ENCODE measurements at places on chromosomes 5 and 9.

DNA sequence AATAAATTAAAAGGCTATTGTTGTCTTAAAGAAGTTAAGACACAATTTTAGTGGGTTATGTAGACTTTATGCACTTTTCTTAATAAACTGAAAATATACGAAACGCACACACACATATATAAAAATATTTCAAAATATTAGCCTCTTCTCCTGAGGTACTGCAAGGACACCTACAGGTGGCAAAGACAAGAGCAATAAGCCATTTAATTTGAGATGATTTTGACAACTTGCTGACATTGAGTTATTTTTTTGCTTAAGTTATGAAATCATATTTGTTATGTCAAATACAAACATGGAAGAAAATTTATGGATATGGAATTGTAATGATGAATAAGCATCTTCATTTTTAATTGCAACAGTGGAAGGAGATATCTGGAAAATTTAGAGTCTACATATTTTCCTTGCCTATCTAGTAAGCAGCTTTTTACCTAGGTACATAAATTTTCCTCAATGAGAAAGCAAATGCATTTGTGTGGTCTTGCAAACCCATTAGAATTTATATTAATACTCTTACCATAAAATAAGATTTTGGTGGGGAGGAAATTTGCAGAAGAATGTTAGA is 301.6 kb downstream of the ISL1 start:
- DNase-seq: no peak

- DNase-seq: no peak
These were observed 6.8 kb downstream of the MACROH2A1 start for GRCh38 chr5:135392256-135392655.

GRCh38 chr9:135409286-135410200 is 70.0 kb upstream of the PPP1R26 start:
- DNase-seq: no peak

DNA sequence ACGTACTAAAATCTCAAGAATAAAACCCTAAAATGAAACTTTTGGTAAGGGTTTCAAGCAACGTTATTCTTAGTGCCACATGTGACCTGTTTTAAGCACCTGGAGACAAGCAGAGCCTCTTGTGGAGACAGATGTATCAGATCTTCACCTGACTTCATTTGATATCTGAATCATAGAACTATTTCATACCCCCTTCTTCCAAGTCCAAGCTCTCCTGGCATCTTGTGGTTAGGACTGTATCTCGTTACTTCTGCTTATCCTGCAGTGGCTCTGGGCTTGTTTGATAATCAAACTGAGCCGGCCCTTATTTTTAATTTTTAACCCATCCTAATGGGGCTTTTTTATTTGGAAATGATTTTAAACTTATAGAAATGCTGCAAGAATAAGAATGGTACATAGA is 11.1 kb upstream of the FSD1L start:
- DNase-seq: no peak

DNA sequence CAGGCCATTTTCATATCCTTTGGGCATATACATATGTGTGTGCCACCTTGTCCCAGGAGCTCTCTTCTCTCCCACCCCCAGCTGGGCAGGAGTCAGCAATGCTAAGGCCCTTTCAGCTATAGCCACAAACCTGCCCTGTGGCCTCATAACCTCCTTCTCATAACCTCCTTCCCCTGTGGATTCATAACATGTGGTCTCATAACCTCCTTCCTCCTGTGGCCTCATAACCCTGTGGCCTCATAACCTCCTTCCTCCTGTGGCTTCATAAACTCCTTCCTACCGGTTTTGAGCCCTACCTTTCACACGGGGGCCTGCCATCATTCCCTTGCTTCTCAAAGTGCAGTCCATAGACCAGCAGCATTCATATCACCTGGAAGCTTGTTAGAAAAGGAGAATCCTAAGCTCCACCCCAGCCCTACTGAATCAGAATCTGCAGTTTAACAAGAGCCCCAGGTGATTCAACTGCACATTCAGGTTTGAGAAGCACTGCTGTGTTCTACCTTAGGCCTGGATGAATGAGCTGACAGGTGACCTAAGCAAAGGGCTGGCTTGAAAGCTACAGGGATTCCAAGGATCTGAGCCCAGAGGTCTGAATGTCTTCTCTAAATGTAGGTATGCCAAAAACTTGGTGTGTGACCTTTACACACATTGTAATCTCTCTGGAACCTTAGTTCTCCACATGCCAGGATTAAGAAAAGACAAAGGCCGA is 41.9 kb upstream of the PLPP6 start:
- no peak for DNase-seq

DNA sequence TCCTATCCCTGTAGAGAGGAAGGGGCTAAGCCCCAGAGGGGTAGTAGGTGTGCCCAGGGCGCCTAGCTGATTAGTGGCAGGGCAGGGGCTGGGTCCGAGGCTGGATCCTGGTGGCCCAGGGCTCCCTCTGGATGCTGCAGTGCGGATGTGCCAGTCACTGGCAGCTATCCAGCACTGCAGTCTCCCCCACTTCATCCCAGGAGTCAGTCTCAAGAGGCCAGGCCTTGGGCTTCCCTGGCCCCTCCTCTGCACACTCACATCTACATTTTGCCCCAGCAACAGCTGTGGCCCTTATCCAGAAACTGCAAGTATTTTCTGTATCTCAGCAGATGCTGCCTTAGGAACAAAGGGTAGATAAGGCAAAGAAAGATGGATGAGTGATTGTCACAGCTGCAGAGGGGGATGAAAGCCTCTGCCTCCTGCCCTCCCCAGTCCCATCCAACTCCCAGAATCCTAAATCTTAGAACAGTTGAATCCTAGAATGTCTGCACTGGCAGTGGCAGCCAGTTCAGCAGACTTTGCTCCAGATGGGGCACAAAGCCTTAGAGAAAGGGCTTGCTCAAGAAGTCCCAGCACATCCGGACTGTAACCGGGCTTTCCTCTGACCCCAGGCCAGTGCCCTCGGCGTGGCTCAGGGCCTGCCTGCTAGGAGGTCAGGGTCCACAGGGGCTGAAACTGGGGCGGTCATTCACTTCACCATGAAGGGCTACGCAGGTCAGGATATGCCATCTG is 1.6 kb downstream of the ANXA6 start:
- no peak for DNase-seq

- no peak for DNase-seq
These were observed 48.8 kb upstream of the GLRX start for GRCh38 chr5:95871146-95871806.

GRCh38 chr5:80246001-80246758 is 9.7 kb downstream of the SERINC5 start:
- DNase-seq: no peak

- DNase-seq: no peak
These were observed 2.8 kb upstream of the NFIB start for GRCh38 chr9:14316602-14317300.

- DNase-seq: no peak
These were observed 40.0 kb downstream of the CXXC5 start for GRCh38 chr5:139688088-139688702.

- DNase-seq: no peak
These were observed 4.1 kb upstream of the PHYKPL start for GRCh38 chr5:178236679-178237078.

GRCh38 chr9:136589766-136590763 is 44.2 kb upstream of the NOTCH1 start:
- DNase-seq: no peak
